ENCODE measurements at places on chromosomes 5 and 9.

DNA sequence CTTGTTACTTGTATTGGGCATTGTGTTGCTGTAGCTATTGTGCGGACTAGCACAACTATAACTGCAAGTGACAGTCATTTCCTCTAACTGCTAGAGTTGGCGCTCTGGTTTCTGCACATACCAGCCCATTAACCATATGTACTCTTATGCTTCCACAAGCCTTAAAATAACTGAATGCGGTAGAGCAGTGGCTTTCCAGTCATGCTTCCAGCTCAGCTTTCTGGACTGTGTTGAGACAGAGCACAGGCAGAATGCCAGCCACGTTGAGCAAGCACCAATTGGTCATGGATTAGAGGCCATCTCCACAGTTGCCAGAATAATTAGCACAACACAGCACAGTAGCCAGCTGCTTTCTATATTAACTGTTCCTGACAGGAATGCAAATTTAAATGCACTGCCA, 12.2 kb downstream of the INVS start:
- DNase-seq: no peak

DNA sequence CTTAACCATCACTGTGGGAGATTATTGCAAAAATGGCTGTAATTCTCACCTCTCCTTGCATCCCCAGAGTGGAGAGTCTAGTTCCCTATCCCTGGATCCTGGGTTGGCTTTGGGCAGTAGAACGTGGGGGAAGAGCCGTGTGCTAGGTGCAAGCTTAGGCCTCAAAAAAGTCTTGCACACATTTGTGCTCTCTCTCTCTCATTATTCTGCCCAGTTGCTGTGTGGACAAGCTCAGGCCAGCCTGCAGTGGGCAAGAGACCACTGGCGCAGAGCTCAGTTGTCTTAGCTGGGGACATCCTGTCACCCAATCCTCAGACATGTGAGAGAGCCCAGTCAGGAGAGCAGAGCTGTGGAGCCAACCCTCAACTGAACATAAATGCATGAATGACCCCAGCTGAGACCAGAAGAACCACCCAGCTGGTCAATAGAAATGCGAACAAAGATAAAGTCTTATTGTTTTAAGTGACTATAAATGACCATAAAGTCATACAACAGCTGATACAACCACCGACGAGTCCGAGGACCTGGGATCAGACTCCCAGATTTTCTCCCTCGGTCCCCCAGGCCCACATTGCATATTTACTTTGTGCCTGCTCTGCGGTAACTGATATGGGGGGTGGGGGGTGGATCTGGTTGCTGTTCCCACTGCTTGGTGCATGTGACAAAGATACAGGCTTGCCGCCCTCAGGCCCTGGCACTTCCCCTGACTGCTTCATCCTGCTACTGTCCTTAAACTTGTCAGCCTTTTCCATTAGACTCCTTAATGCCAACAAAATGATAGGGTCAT, 166.4 kb upstream of the MVB12B start:
- DNase-seq: no peak

- DNase-seq: no peak
These were observed 281.1 kb upstream of the ANKRD55 start for GRCh38 chr5:56514245-56514644.

DNA sequence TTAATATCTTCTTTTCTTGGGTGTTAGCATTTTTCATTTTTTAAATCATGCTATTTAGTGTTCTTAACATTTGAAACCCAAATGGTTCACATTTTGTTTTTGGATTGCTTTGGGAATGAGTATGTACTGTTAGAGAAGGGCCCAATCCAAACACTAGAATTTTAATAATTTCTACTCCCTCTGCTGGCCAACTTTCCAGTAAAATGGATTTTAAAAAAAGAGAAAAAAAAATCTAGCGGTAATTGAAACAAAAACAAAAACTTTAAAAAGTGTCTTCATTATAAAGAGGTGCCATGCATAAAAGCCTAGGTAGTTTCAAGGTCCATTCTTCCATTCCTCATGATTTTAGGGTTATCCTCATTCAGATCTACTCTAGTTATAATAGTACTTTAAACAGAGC, 32.1 kb upstream of the RICTOR start:
- DNase-seq: no peak

GRCh38 chr9:5750569-5750968, 82.3 kb downstream of the ERMP1 start:
- DNase-seq: no peak

DNA sequence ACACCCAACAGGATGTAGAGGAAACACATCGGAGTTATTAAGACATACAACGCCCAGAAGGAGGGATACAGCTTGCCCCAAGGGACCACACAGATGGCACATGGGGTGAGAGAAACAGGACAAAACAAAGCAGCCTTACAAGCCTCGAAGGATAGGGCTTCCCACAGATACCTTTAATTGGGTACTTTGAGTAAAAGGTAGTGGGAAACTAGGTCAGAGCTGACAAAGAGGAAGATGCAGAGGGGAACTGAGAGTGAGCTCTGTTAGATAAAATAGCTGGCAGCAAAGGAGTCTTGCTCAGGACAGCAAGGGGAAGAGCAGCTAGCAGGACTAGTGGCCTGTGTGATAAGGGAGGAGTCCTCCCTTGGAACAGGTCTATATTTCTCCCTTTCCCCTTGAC, 48.2 kb downstream of the OTP start:
- no peak for DNase-seq

GRCh38 chr9:136133191-136133958, 14.7 kb upstream of the TMEM250 start:
- peak; percentile 20 for DNase-seq

- no peak for DNase-seq
These were observed 207.5 kb upstream of the TBCA start for GRCh38 chr5:77983482-77984199.

DNA sequence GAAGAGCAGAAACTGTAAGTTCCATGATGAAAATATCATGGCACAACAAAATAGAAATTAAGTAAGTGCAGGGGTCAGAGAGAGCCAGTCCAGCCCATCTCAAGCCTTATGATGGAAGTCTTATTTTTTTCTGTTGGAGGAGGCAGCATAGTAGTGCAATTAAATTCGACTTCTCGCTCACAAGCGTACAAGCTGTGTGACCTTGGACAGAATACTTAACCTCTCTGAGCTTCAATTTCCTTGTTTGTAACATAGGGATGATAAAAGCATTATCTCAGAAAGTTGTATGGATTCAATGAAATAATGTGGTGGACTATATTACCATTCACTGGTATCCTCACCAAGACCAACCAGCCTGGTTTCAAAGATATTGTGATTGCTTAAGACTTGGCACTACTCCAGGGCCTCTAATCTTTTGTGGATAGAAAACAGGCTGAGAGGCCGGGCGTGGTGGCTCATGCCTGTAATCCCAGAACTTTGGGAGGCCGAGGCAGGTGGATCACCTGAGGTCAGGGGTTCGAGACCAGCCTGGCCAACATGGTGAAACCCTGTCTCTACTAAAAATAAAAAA, 26.8 kb upstream of the MVB12B start:
- DNase-seq: no peak

DNA sequence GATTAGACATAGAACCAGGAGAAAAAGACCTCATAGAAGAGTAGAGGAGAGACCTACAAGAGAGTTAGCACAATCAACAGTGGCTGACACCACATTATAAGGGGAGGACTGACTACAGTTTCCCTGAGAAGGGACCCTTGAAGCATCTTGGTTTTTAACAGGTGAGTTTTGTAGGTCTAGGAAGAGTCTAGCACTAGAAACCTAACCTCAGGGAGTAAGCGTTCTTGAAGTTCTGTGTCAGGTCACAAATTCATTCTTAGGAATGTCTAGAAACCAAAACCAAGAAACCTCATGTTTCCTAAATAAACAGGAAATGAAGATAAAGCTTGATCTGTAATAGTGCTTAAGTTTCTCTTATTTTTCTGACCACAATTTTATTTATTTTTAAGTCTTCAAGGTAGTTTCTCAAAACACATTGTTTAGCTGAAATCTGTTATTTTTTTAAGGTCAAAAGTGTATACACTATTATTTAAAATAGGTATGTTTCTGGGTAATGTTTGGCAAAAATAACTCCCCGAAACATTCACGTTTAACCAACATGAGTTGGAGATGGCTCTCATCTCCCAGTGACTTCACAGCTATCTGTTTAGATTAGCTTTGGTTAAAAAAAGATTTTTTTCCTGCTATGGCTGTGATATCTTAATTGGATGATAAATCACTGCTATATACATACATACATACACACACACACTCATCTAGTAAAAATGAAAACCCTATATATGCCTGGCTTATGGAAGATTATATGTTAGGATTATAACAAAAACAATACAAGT, 37.1 kb downstream of the MAP3K1 start:
- DNase-seq: no peak

DNA sequence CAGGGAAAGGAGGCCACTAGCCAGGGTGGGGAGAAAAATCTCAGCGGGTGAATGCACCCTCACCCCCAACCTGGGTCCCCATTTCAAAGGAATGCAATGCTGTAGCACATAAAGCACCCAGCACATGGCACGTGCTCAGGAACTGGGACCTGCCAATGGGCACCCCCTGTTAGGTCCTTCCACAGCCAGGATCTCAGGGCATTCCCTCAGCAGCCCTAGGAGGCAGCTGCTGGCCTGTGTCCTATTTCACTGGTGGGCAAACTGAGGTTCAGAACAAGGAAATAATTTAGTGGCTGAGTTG, 8.8 kb downstream of the DNM1 start:
- no peak for DNase-seq

DNA sequence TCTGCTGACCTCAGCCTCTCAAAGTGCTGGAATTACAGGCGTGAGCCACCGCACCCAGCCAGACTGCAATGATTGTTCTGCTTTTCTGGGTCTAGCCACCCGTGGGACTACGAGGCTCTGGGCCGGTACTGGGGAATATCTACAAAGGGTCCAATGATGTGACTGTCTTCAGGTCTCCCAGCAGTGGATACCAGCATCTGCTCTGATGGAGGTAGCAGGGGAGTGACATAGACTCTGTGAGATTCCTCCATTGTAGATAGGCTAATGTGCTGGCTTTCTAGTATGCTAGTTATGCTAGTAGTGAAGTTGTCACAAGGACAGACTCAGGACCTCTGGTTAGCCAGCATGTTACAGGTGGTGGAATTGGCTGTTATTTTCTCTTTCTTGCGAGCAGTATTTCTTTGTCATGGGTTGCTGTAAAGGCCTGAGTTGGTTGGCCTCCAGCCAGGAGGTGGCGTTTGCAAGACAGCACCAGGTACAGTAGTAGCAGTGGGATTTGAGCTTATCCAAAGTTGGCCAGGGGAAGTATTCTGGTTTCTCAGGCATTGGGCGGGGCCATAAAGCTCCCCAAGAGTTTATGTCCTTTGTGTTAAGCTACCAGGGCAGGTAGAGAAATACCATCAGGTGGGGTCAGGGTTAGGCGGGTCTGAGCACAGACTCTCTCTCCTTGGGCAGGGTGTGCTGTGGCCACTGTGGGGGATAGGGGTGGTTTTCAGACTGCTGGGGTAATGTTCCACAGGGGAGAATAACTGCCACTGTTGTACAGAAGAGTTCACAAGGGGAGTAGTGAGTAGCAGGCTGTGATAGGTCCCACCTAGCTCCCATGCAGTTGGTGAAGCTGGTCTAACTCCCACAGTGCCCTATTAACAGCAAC, 105.2 kb downstream of the SGCD start:
- DNase-seq: no peak

DNA sequence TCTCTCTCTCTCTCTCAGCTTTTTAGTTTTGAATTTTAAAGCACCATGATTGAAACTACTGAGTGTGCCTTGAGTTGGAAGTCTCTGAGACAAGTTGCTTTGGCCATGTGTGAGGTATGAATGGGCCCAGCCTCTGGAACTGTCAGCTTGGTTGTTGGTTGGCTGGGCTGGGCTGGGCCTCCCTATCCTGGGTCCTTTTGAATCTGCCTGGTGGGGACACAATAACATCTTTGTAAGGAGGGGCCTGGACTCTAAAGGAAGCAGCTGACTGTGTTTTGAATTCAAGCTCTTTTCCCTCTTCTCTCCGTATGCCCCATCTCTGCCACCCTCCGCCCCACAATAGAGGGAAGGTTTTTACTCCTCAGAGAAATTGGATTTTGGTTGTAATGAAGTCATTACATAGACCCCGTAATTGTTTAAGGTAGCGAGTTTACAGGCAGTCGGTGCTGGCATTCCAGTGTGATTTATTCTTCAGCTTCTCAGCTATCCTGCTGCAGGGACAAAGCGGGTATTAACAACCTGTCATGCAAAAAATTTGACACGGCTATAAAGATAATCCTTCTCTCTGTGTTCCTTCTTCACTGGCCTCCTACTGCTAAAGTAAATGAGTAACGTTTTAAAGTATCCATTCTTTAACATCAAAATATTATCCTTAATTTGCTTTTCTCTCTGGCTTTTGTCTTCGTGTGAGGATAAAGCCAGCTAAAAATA, 105.4 kb downstream of the DAPK1 start:
- no peak for DNase-seq

- DNase-seq: no peak
These were observed 3.1 kb upstream of the KLHL3 start for GRCh38 chr5:137738947-137739346.

GRCh38 chr9:112810696-112811490, 60.3 kb downstream of the SNX30 start:
- DNase-seq: no peak

DNA sequence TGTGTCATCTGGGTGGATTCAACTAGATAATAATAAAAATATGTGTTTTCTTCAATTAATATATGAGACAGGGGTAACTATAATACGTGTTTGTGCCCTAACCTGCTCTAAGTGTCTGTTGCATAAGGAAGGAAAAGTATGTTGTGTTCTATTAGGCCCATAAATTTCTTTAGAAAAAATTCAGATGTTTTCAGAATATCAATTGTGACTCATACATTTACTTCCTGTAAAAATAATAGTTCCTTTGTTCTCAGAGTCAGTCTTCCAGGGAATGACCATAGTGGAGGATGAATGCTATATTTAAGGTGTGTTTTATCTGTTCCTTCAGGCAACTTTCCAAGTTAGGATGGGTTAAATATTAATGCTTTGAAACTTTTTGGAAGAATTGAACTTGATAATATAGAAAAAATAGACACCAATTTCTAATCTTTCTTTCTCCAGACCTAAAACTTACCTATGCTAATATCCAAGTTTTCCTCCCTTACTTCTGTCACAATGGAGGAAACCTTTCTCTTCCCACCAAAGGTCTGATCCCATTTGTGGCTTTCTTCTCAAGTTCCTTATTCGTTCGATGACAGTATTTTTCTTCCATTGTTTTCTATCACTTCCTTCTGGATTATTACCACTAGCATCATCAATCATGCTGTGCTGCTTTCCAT, 49.9 kb downstream of the ISL1 start:
- no peak for DNase-seq

DNA sequence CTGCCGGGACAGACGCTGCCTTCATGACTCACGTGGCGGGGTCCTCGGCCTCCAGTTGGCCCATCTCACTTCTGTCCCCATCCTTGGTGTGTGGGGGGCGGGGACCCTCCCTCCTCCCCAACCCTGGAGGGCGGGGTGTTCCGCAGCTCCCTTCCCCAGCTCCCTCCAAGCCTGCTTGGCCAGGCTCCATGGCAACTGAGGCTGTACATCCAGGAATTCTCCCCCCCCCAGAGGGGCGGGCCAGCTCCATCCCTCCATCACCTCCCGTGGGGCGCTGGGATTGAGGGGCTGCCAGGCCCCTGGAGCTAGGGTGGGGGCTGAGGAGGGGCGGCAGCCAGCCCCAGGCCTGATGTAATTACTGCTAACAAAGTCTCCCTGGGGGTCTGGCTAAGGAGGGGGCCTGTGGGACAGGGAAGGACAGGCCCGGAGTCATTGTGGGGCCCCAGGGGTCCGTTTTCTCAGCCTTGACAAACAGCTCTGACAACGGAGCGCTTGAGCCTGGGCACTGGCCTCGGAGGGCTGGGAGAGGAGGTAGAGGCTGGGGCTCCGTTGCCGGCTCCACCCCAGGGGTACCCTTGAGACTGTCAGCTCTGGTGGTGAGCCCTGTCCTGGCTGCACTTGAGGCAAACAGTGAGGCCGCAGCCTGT, 8.0 kb downstream of the DIPK1B start:
- DNase-seq: no peak

GRCh38 chr5:111694133-111694532, 62.9 kb downstream of the NREP start:
- no peak for DNase-seq
